Right forelimb (tissue), 1 donor: ENCODE measurements at places on chromosomes 4 and X.

DNA sequence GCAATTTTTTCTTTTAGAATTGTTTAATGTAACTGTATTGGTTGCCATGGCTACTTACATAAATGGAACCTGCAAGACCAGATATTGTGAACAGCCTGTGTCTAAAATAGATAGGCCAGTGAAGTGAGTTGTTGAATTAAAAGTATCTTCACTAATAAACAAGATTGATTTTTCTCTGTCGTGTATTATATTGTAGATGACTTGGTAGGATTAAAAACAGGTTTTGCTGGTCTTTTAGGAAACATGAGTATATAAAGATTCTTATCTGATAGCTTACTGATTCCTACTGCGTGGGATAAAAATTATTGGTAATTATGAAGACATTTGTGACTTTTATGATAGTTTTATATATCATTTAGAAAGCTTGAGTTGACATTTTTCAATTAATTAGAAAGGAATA, 162.1 kb downstream of the KDM6A start:
- DNase-seq: no peak

GRCh38 chrX:55260806-55261205, 3.9 kb downstream of the PAGE3 start:
- DNase-seq: no peak

DNA sequence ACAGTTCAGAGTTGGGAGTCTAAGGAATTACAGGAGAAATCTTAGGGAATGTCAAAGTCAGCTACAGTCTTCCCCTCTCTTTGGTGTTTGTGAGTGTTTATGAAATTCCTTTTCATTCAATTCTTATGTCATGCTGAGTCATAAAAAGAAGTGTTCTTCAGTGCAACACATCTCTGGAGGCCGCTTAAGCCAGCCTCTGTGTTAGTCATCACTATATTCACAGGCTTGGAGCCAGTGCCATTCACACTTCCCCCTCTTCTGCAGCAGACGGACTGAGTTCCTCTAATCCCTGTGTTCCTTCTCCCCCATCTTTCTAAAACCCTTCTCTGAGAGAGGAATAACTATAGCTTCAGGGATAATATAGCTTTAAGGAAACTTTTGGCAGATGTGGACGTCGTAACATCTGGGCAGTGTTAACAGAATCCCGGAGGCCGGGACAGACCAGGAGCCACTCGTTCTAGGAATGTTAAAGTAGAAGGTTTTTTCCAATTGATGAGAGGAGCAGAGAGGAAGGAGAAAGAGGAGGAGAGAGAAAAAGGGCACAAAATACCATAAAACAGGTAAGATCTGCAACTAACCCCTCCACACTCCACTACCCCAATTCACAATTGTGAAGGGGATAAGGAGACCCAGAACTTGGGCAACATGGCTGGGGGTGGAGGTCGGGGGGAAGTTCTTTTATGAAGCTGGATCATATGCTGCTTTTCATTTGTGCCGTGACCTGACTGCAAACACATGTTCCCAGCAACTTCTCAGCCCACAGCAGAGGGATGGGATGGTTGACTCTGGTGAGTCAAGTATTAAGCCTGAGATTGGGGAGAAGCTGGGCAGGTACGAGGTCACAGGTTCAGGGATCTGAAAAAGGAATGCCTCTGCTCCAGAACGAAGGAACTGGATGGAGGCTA, at the start of gene SRPX2:
Gene SRPX2 (plus strand): TSS at position 244 of the 905 bp plus-strand sequence. CDS start 2,124 bp downstream, outside the sequence.
- DNase-seq: peak; percentile 54

GRCh38 chr4:168483811-168484210, 3.5 kb upstream of the DDX60L start:
- no peak for DNase-seq
